Activated CD4-positive, CD25-positive, alpha-beta regulatory T cell (primary cell): ENCODE measurements at places on chromosomes 1 and 21.

- DNase-seq, result no peak
These were observed 68.3 kb downstream of the ADARB1 start for GRCh38 chr21:45142469-45143308.

- peak; percentile 47 for DNase-seq
These were observed 5.8 kb downstream of the VWA1 start for GRCh38 chr1:1441002-1441888.

DNA sequence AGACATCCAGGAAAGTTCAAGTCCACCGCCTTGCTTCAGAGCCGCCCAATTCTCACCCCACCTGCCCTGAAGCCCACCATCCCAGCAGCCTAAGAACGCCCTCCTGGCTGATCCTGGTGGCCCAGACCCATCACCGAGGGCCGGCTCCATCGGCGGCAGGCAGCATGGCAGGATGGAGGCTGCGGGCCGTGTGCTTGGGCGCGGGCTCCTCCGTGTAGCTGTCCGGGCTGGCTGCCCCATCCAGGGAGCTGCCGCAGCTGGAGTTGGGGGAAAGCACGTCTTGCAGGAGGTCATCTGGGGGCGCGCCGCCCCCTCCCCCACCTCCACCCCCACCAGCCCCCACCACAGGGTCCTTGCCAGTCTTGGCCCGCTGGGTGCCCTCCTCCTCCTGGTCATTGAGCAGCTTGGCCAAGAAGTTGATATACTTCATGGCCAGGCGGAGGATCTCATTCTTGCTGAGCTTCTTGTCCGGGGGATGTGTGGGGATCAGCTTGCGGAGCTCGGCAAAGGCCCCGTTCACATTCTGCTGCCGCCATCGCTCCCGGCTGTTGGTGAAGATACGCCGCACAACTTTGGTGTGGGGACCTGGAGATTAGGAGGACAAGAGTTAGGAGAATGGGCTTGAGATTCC, 12.3 kb downstream of the TAL1 start:
- no peak for DNase-seq

DNA sequence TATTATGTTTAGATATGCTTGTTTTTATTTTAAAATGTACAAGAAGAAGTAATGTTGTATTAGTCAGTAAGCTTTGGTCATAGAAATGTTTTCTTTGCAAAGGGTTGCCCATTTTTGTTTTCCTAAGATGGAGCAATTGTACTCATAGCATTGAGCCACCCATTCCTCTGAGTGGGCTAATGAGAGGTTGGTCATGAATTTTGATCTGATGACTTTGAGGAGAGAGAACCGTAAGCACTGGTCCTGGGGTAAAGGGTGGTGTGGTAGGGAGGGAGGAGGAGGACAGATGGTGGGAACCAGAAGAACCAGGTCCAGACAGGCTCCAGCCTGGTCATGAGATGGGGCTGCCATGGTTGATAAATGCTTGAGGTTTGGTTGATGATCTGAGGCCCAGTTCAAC, 15.9 kb upstream of the SLC6A9 start:
- DNase-seq, result no peak

- peak; percentile 12 for DNase-seq
These were observed 17.7 kb downstream of the TINAGL1 start for GRCh38 chr1:31593770-31594632.

DNA sequence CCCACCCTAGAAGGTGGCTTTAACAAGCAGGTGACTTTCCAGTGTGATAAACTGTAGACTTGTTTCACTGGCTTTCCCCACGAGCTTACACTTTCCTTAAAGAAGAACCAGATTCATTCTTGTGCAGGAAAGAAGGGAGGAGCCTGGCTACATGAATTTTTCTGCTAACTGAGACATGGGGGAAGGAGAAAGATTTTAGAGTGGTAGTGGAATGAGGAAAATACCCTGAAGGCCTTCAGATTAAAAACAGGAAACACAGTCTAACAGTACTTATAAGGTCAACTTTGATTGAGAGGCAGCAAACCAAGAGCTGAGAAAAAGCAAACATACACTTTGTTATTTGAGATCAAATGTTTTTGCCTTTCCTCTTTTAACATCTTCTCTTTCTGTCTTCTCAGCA, 640.9 kb upstream of the PLXNA2 start:
- no peak for DNase-seq

- DNase-seq, result no peak
These were observed 167.1 kb upstream of the OLFM3 start for GRCh38 chr1:102163799-102164198.

GRCh38 chr1:102174259-102174863, 177.6 kb upstream of the OLFM3 start:
- no peak for DNase-seq

DNA sequence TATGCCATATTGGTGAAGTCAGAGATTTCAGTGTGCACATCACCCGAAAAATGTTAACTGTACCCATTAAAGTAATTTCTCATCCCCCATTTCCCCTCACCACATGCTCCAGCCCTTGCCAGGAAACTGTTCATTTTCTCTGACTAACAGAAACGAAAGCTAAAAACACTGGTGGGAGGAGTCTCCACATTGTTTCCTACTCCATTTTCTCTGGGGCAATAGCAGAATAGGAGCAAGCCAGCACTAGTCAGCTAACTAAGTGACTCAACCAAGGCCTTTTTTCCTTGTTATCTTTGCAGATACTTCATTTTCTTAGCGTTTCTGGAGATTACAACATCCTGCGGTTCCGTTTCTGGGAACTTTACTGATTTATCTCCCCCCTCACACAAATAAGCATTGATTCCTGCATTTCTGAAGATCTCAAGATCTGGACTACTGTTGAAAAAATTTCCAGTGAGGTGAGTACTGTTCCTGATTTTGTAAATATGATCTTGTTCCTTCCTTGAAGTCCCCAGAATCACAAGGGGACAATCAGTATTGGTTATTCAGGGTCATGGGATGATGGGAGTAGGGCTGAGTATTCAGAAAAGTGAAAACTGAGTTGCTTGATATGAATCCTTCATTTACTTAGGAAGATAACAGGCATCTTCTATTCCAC, at the start of gene IFI16:
Gene IFI16 (plus strand): TSS at position 204 of the 658 bp plus-strand sequence. CDS start 4,774 bp downstream, outside the sequence.
- peak; percentile 44 for DNase-seq

DNA sequence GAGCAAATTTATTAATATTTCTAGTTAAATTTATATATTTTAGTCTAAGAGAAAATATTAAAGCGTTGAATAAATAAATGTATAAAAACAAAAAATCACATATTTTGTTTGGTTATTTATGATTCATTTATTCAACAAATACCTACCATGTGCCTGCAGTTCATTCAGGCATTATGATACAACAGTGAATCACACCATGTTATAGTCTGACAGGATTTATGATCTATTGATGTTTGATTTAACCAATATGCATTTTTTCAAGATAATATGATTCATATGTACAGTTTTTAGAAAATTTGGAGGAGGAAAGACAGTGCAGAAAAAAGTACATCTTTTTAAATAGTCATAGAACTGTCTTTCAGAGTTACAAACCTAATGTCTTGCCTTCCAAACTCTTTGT, 7.4 kb upstream of the TRIM58 start:
- no peak for DNase-seq
